ENCODE measurements at places on chromosomes 3 and 15.

DNA sequence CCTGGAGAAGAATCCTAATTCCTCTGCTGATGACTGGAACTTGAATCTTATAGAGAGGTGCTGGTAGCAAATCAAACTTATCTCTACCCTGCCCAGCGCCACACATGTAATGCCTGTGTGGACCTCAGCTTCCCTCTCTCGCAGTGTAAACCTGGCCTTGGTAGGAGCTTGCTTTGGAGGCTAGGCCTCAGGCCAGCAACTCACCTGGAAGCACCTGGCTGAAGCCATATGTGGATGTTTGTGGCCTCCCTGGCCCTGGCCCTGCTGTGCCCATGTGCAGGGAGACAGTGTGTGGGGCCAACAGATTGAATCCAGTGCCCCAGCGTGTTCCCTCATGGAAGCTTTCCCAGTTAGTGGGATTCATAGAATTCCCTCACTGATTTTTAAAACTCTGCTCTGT is 8.4 kb downstream of the TTC21A start:
- no peak for DNase-seq

DNA sequence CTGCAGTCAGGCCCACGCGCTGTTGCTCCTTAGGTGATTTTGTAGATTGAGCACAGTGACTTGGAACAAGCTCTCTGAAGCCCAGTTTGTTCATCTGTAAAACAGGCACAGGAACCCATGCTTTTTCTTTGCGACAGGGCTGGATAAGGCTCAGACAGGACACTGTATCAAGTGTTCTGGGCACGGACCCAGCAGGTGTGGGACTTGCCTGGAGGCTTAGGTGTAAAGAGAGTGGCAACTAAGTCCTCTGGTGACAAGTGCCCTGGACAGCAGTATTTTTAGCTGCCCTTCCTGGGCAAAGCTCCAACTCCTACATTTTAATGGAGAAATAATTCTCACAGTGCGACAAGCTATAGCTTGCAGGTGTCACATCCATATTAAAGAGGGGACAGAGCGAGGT is 32.2 kb downstream of the CD276 start:
- DNase-seq, result no peak

GRCh38 chr3:28218071-28218916 is 23.1 kb upstream of the CMC1 start:
- DNase-seq, result no peak

GRCh38 chr15:37093480-37094332 is 6.6 kb downstream of the MEIS2 start:
- DNase-seq, result no peak

Data from suppressor macrophage (primary cell).